ENCODE measurements at places on chromosomes 5 and 9. TPM values are rescaled to one million over a fixed set of nuclear protein-coding genes. Genes with fewer than 3 reads are reported as not detected.

The PCDHB12 gene
- not detected for total RNA-seq

The HAND1 gene
- total RNA-seq: not detected

The ELOVL7 gene
- 0.87 TPM for total RNA-seq

The MEIKIN gene
- total RNA-seq: not detected

DNA sequence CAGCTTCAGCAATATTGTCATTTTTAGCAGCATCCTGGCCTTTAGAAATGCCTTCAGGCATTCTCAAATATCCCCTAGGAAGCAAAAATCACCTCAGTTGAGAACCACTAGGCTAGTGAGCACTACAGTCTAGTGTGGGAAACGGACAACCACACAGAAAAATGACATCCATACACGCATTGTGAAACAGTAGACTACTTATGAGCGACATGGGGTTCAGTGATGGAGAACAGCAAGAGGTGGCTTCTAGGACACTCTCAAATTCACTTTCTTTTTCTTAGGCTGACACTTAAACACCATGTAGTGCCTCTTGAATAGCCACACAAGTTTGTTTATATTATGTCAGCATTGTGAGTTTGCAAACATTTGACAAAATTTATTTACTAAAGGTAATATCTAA, 203.0 kb downstream of the KDM4C start:
- no peak for DNase-seq
- peaks cover 8% of the 10 kb centered on the region for H3K36me3 ChIP-seq
- no peaks in the 10 kb centered on the region for H3K27me3 ChIP-seq
- no peak overlapping the region for H3K27ac ChIP-seq
- H3K4me3 ChIP-seq: no peak overlapping the region

DNA sequence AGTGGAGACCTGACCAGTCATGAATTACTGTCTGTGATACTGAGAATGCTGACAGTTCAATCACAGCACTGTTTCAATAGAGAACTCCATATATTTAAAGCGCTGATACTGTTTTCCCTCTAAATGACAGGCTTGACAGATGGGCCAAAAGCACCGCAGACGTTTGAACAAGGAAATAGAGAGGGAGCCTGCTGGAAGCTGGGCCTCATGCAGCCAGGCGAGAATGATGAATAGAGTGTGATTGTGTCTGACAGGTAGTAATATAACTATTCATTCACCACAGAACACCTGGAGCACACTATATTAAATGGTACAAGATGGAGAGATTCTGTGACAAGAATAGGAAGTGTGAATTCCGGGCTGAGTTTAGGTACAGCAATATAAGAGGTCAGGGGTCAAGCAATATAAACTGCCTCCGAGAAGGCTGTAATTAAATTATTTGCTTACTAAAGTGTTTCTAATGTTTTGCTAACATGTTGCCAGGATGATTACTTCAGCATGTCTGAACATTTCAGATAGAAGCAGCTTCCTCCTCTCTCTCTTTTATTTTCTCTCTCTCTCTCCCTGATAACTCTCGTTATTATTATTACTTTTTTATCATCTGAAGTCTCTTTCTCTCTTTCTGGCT, 297.7 kb downstream of the CSNK1G3 start:
- no peak overlapping the region for H3K4me3 ChIP-seq
- DNase-seq: no peak
- H3K27ac ChIP-seq: no peak overlapping the region
- no peaks in the 10 kb centered on the region for H3K36me3 ChIP-seq
- H3K4me1 ChIP-seq: no peaks in the 10 kb centered on the region

DNA sequence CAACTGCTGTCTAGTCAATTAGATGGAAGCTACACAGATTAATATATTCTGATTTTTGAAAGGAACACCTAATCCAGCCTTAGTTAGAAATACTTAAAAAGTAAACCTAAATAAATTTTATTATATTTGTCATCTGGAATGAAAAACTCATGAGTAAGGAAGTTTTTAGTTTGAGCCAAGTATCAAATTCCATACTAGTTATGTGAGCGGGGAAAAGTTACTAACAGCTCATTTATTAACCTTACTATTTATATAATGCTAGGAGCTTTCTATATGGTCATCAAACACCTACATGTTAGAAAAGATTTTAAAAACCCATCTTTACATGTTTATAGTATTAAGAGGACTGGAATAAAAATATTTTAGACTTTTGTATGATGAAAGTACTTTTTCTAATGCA, 41.6 kb upstream of the POU5F2 start:
- H3K27me3 ChIP-seq: no peaks in the 10 kb centered on the region
- H3K27ac ChIP-seq: no peak overlapping the region
- H3K36me3 ChIP-seq: peaks cover 2% of the 10 kb centered on the region
- H3K4me1 ChIP-seq: no peaks in the 10 kb centered on the region
- no peak overlapping the region for H3K4me3 ChIP-seq

- H3K4me1 ChIP-seq: no peaks in the 10 kb centered on the region
- H3K4me3 ChIP-seq: no peak overlapping the region
- no peak for DNase-seq
- no peaks in the 10 kb centered on the region for H3K36me3 ChIP-seq
- no peak overlapping the region for H3K27ac ChIP-seq
These were observed 89.5 kb downstream of the TLE1 start for GRCh38 chr9:81599837-81600236.

GRCh38 chr5:180297587-180298282, 5.9 kb upstream of the MAPK9 start:
- H3K36me3 ChIP-seq: no peaks in the 10 kb centered on the region
- DNase-seq: no peak
- H3K27ac ChIP-seq: no peak overlapping the region

DNA sequence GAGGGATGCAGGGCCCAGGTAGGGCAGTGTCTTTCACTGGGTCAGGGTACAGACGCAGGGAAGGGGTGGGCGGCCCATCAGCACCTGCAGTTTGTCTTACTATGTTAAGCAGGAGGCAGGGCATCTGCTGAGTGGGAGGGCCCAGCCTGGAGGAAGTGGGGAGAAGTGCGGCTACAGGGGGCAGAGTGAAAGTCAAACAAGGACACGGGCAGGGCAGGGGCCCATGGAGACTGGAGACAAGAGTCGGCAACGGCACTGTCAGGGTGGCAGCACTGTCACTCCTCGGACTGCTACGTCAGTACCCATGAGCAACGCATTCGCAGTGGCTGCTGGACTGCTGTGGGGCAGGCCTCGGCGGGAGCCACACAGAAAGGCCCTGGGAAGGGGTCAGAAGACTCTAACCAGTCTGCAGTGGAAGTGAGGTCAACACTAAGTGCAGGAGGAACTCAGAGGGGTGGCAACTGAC, 19.7 kb downstream of the CAMSAP1 start:
- H3K27me3 ChIP-seq: no peaks in the 10 kb centered on the region
- H3K4me1 ChIP-seq: peaks cover 39% of the 10 kb centered on the region
- peak; percentile 83 for DNase-seq
- peak overlapping the region; percentile 65 for H3K27ac ChIP-seq
- peak overlapping the region; percentile 44 for H3K4me3 ChIP-seq

DNA sequence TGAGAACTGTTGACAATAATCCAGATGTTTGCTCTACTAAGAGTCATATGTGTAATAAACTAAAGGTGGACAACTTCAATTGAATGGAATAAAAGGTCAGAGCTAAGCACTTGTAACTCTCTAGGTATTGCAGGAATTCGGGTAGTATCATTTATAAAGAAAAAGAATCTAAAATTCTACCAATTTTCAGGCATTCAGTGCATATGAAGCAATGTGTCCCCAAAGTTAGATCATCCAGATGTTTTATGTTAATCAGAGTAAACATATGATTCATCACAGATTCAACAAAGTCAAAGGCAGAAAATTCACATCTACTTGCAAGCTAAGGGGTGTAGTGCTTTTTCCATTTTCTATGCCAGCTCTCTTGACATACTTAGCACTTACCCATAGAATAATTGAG, 477.1 kb downstream of the PDE4D start:
- no peak overlapping the region for H3K27ac ChIP-seq
- H3K4me3 ChIP-seq: no peak overlapping the region
- peaks cover 12% of the 10 kb centered on the region for H3K27me3 ChIP-seq
- no peak for DNase-seq
- no peaks in the 10 kb centered on the region for H3K4me1 ChIP-seq
- no peaks in the 10 kb centered on the region for H3K36me3 ChIP-seq

GRCh38 chr9:87149799-87150198, 202.5 kb upstream of the GAS1 start:
- H3K4me3 ChIP-seq: no peak overlapping the region
- no peaks in the 10 kb centered on the region for H3K36me3 ChIP-seq
- H3K27ac ChIP-seq: no peak overlapping the region
- H3K27me3 ChIP-seq: peaks cover 35% of the 10 kb centered on the region
- no peak for DNase-seq

GRCh38 chr5:133408322-133408721, 204.0 kb downstream of the FSTL4 start:
- H3K27ac ChIP-seq: no peak overlapping the region
- no peak overlapping the region for H3K4me3 ChIP-seq
- H3K4me1 ChIP-seq: peaks cover 3% of the 10 kb centered on the region
- peak; percentile 35 for DNase-seq
- H3K27me3 ChIP-seq: peaks cover 22% of the 10 kb centered on the region

DNA sequence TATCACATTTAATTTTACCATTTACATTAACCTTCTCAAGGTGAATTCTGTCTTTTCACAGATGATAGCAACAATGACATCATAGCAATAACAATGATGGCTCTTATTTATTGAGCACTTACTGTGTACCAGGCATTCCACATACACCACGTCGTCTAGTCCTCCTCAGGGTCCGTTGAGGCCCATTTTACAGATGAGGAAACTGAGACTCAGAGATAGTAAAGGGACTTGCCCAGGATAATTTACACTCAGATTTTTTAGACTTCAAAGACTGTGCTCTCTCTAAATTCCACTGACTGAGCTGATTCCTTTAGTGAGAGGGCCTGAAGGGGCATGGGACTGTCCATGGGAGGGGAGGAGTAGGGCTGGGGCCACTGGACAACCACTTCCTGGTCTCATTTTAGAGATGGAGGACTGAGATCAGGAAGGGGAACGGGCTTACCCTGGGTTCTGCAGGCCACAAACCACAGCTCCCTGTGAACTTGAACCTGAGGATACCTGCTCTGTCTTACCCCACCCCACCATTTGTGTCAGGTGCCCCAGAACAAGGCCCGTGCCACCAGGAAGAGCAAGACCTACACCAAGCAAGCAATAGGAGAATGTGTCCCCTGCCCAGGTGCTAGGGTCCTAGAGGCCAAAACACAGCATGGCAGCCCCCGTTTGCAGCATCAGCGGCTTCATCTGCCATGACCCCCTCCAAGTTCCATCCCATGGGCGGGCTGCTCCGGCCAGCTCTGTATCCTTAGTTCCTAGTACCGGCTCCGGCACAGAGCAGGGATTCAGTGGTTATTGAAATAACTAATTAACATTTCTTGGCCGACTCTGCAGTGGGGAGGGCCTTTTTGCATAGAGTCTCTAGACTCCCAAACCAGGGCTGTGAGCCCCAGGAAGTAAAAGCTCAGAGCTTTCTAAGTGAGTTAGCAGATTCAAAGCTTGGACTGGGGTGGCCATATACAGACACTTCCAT, 96.6 kb downstream of the RGS3 start:
- H3K36me3 ChIP-seq: peaks cover 3% of the 10 kb centered on the region
- H3K27me3 ChIP-seq: no peaks in the 10 kb centered on the region
- DNase-seq: no peak
- peaks cover 27% of the 10 kb centered on the region for H3K4me1 ChIP-seq

Data from activated CD8-positive, alpha-beta memory T cell treated with anti-CD3 and anti-CD28 coated beads, Interleukin-2, amount 10 ng/mL, durations not matched to agents 7 days and 5 days (primary cell).